ENCODE measurements at places on chromosomes 12 and 14.

- DNase-seq = no peak
Measured at GRCh38 chr14:103516426-103517173, 6.0 kb downstream of the CKB start.

- DNase-seq = no peak
Measured at GRCh38 chr12:95319694-95320331, 102.2 kb downstream of the VEZT start.

DNA sequence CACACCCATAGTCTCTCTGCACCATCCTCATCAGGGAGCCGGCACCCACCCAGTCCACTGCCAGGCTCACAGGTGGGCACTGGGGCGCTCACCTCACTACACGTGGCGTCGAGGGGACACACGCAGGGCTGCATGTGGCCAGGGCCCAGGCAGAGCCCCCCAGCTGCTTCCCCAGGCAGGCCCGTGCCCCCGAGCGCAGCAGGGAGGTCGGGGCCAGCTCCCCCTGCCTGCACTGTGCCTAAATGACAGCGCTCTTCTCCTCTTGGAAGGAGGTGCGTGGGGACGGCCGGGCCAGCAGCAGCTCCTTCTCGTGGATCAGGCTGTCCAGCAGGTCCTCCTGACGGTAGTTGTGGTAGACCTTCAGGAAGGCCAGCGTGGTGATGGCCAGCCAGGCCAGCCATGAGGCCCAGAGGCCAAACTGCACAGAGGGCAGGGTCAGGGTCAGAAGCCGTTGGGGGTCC, 11.3 kb downstream of the TMEM179 start:
- no peak for DNase-seq

DNA sequence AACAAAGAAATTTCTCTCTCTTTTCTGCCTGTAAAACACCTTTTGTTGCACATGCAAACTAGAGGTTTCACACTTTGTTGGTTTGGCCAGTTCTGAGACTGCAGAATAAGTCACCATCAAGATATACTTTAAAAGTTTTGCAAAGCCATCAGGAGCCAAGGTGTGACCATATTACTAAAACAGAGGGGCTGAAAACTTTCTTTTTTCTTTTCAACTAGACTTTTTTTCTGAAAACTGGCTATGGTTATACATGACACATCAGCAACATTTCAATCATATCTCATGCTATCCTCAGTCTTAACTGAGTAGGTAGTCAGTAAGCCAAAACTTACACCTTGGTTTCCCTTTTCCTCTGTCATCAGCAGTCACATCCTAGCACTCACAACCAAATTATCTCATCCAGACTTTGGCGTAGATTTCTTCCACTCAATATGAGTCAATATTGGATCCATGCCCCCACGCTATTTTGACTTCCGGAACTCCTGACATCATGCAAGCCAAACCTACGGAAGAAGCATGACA, 4.1 kb upstream of the IFNG start:
- DNase-seq = no peak

DNA sequence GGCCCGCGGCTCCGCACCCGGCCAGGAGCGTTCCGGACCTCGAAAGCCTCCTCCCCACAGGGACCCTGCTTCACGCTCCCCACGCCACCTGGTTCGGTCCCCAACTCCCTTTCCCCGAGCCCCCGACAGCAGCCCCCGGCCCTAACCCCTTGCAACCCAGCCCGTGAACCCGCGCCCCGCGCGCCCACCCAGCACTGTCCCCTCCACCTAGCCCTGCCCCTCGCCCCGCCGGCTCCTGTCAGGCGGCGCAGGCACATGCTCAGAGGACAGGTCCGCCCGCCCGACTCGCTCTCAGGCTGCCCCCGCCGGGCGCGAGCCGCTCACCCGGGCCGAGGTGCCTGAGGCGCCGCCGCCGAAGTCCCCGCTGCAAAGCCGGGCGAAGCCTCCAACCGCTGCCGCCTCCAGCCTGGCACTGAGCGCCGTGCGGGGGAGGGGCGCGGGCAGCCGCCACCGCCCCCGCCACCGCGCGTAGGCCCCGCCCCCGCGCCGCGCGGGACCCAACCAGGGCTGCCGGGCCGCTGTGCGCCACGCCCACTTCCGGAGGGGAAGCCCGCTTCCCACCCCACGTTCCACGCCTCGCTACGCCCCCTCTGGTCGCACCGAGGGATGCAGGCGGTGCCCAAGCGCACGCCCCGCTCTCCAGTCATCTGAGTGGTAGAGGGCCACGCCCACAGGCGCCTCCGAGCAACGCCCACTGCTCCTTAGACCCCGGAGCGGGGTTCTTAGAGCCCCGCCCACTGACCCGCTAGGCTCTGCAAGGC, at the start of gene CORO1C:
CORO1C (minus strand) TSS at position 414 of the 761 bp plus-strand sequence. CDS start 30,200 bp downstream, outside the sequence.
- DNase-seq = peak; percentile 94

DNA sequence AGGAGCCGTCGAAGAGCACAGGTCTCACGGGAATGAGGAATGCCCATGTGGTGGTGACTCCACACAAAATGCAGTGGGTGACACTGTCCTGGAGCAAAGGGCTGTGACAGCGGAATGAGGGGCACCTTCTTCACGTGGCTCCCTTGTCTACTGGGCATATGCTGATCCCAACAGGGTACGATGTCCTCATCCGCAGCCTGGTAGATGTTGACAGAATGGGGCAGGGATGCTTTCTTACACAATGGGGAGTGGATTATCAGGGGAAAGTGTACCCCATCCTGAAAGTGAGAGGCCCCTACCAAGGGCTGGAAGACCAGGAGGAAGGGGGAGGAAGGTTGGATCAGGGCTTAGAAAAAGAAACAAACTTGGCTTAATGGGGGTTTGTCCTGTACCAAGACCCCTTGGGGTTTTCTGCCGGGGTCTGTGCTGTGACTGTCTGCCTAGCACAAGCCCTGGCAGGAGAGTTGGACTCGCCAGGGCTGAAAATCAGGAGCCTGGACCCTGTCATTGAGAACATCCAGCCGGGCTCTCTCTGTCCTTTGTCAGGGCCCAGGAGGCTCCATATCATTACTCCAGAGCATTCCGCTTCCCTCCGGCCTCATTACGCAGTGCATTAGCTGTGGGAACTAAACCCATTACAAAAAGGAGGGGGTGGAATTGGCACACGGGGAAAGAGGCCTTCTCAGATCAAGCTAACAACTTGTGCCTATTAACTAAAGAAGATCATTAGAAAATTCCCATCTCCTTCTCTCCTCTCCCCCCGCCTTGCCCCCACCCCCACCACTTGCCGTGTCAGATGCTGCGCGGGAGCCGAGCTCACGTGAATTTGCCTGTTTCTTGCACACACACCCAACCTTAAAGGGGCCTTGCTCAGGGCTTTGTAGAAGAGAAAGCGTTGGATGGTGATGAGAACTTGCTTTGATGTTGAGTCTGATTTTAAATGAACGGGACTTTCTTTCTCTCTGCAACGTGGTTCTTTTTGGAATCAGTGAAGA, 171.8 kb upstream of the PARP11 start:
- DNase-seq = no peak

DNA sequence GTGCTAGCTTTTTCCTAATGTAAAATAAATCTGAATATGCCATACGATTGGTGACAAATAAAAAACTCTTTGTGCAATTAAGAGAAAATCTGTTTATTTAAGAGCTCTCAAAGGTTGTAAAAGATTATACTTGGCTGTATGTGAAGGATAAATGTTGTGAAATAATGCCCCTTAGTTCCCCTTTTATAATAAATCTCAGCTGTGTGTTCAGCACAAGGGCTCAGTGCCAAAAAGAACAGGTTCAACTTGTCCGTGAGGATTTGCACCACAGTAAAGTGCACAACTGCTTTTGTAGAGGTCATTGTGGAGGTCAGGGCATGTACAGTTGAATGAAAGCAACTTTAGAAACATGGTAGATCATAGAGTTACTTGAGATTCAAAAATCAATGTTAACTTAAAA, 118.6 kb downstream of the TRMT5 start:
- DNase-seq = no peak

GRCh38 chr14:98229656-98230366, 1042.2 kb downstream of the BCL11B start:
- no peak for DNase-seq

- no peak for DNase-seq
Measured at GRCh38 chr12:96571101-96571862, 81.9 kb downstream of the CFAP54 start.

GRCh38 chr14:69038455-69039287, 59.6 kb upstream of the ACTN1 start:
- DNase-seq = peak; percentile 19

- peak; percentile 39 for DNase-seq
Measured at GRCh38 chr14:94904636-94905035, 134.7 kb upstream of the GSC start.

- DNase-seq = no peak
Measured at GRCh38 chr14:91021115-91021514, 39.3 kb downstream of the RPS6KA5 start.

GRCh38 chr14:54813081-54813480, 89.5 kb downstream of the GCH1 start:
- DNase-seq = no peak

- DNase-seq = no peak
Measured at GRCh38 chr12:28857369-28857768, 291.7 kb upstream of the FAR2 start.

- DNase-seq = no peak
Measured at GRCh38 chr14:57485635-57486034, 8.0 kb downstream of the CCDC198 start.

DNA sequence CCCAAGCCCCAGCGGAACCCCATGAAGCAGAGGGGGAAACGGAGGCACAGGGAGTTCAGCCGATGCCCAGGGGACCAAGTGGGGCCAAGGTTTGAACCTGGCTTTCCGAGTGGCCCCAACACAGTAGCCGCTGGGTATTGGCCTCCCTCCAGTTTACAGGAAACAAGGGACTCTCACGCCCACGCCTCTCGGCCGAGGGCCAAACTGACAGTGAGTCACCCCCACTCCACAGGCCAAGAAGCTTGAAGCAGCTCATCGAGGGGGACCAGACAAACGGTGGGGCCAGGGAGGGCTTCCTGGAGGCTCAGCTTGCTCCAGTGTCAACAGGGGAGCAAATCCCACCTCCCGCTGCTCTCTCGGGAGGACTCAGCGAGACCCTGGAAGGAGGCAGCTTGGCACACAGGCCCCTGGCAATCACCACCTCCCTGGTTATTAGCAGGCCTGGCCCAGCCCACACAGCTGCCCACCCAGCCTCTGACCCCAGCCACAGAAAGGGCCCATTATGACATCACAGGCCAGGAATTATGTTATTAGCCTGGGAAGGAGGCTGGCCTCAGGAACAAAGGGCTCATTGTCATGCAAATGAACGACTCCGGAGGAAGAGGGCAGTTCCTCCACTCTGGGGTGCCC, 54.6 kb downstream of the NCOR2 start:
- DNase-seq = peak; percentile 91

- DNase-seq = no peak
Measured at GRCh38 chr14:103886304-103887169, 39.2 kb upstream of the PPP1R13B start.

DNA sequence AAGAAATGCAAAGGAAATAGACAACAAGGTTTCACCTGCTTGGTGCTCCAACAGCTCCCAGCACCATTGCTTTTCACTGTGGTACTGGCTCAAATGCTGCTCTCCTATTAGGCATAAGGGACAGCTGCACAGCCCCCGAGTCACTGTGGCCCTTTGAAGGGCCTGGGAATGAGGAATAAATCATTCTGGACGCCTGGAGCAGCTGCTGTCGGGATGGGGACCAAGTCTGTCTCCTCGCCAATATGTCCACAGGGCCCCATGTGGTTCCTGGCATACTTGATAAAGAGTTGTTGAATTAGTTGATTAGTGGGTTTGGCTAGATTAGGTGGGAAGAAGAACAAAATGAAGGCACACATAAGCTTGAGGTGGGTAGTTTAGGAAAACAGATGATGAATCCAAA, 13.1 kb upstream of the NGB start:
- DNase-seq = no peak

DNA sequence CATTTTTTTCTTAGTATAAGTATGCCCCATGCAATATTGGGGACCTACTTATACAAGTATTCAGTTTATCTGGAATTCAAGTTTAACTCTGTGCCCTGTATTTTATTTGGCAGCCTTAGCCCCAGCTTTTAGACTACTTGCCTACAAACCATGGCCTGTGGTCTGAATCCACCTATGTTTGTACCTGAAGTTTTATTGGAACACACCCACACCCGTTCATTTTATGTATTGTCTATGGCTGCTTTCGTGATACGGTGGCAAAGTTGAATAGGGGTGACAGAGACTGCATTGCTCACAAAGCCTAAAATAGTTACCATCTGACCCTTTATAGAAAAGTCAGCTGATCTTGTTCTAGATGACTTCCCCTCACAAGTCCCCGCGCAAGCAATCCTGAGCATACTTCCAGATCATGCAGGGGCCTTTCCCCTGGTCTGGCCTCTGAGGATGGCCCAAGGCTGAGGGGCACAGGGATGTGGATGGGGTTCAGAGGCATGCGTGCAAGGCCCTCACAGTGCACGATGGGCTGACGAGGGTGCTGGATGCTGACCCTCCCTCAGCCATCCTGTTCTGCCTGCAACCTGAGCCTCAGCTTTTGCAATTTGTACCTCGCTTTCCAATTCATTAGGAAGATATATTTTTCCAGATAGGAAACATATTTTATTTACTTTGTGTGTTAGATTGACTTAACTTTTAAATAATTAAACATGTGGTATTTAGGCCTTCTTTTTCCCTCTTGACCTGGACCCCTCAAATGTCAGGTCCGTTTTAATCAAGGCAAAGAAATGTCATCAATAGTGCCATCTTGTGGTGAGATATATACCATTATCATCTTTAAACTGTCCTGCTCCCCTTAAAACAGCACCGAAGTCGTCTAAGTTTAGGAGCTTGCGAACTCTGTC, 527.3 kb upstream of the CCDC196 start:
- DNase-seq = peak; percentile 39

DNA sequence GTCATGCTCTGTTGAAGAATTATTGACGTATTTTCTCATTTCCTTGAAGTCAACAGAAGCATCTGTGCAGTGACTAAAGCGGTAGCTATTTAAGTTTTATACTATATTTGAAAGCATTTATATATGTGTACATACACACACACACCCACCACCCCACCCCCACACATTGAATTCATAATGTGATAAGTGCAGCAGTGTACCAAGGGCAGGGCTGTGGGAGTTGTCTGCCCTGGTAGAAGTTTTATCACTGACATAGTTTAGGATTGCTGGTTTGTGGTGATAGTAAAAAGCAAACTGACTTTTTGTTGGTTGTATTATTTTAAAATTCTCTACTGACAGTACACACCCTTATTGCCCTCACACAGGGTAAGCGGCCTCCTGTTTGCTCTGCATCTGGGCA, 39.1 kb downstream of the GAS2L3 start:
- DNase-seq = no peak

DNA sequence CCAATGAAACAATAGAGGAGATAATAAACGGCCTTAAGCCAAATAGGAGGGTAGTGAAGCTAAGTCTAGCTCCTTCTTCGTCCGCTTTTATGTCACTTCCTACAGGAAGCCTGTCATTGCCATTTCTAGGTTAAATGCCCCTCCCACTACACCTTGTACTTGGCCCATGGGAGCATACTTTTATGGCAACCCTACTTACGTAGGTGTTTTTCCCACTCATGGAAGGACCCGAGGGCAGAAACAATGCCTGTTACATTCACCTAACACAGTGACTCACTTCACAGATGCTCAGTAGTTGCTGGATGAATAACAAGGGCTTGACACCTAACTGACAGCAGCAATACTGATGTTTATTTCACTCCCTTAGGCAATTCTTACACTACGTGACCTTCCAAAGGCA, 44.5 kb downstream of the ALKBH1 start:
- DNase-seq = no peak

GRCh38 chr12:58306266-58307000, 365.1 kb downstream of the ATP23 start:
- DNase-seq = no peak
